Stimulated activated naive CD8-positive, alpha-beta T cell treated with anti-CD3 and anti-CD28 coated beads, Interleukin-15, amount 100 ng/mL, for 72 hours (primary cell): ENCODE measurements at places on chromosomes 7 and 10.

GRCh38 chr7:130435311-130435854 lies 5.4 kb downstream of the CEP41 start:
- DNase-seq: no peak

DNA sequence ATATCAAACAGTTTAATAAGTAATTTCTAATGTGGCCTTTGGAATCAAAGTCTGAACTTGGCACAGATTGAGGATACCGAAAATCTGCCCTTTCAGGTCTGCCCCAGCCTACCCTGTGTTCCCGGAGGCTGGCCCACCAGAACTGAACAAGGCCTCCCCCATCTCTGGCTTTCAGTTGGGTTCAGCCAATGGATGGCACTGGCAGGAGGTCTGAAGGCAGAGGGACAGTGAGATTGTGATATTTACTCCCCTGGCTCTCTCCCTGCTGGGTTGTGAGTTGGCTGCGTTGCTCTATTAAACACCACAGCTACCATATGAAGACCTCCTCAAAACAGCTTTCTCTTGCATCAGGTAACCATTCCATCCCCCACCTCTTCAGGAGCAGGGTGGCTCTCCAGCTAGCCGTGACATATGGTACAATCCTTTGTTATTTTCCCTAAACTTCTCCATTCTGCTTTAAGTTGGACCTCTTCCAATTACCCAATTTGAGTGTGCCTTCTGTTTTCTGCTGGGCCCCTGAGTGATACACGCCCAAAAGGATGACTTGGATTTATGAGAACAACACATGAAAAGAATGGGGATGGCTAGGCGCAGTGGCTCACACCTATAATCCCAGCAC lies 28.1 kb downstream of the DNMBP start:
- DNase-seq: no peak

DNA sequence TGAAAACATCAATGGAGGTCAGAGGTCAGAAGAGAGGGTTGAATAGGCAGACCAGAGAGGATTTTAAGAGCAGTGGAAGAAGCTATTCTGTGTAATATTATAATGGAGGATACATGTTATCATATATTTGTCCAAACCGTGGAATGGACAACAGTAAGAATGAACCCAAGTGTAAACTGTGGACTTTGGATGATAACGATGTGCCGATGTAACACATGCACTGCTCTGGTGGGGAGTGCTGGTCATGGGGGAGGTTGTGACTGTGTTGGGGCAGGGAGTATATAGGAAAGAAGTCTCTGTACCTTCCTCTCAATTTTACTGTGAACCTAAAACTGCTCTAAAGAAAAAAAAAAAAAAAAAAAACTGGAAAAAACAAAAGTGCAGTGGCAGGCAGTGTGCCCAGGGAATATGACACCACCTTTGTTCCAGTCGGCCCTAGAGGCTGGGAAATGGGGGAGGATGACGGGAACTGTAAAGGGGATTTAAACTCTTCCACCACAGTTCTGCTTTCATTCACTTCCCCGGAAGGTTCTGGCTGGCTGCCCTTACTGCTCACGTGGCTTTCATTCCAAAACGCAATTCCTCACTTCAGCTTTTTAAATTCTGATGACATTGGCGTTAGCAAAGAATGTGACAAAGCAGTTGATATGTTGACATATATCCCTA lies 113.7 kb upstream of the ANKRD1 start:
- no peak for DNase-seq

- no peak for DNase-seq
Observed at GRCh38 chr10:1525354-1526162, 211.8 kb downstream of the ADARB2 start.

DNA sequence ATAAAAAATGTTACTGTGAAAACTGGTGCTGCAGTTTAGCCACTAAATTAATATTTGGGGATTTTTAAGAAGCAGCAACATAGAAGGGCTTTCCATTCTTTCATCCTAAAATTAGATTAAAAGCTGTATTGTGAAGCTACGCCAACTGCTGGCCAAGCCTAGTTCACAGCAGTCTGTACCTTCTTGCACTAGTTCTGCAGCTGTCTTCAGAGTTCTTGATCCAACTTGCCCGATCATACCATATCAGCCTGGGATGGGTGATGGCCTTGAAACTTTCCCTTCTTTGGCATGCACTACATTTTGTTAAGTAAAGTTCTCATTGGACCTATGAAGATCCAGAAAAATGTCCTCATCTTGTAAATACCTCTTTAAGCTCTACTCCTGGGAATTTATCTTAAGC lies 20.3 kb upstream of the PANK1 start:
- no peak for DNase-seq

DNA sequence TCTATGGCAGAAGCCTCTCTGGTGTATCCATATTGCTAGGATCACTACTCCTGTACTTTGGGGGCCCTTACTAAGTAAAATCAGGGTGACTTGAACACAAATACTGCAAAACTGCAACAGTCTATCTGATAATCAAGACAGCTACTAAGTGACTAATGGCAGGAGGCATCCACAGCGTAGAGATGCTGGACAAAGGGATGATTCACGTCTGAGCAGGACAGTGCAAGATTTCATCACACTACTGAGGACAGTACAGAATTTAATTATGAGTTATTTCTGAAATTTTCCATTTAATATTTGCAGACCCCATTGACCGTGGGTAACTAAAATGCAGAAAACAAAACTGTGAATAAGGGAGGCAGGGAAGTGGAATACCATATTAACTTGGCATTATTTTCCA lies 10.4 kb downstream of the CUL2 start:
- DNase-seq: no peak

- DNase-seq: no peak
Observed at GRCh38 chr7:25578991-25579777, 350.9 kb upstream of the NPVF start.

DNA sequence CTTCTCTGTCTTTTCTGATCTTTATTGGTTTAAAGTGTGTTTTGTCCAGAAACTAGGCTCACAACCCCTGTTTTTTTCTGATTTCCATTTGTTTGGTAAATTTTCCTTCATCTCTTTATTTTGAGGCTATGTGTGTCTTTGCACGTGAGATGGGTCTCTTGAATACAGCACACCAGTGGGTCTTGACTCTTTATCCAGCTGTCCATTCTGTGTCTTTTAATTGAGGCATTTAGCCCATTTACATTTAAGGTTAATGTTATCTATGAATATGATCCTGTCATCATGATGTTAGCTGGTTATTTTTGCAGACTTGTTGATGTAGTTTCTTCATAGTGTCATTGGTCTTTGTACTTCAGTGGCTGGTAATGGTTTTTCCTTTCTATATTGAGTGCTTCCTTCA lies 10.1 kb downstream of the TEX36 start:
- DNase-seq: no peak

GRCh38 chr10:121058082-121058481 lies 206.9 kb downstream of the WDR11 start:
- DNase-seq: no peak

GRCh38 chr10:51405580-51406351 lies 293.6 kb downstream of the CSTF2T start:
- no peak for DNase-seq

- DNase-seq: no peak
Observed at GRCh38 chr10:120372917-120373316, 84.1 kb upstream of the PLPP4 start.

- peak; percentile 25 for DNase-seq
Observed at GRCh38 chr7:105760551-105761447, 115.6 kb downstream of the ATXN7L1 start.

GRCh38 chr10:78579576-78579975 lies 489.2 kb upstream of the ZMIZ1 start:
- no peak for DNase-seq

- no peak for DNase-seq
Observed at GRCh38 chr7:39527296-39527695, 38.9 kb upstream of the YAE1 start.

DNA sequence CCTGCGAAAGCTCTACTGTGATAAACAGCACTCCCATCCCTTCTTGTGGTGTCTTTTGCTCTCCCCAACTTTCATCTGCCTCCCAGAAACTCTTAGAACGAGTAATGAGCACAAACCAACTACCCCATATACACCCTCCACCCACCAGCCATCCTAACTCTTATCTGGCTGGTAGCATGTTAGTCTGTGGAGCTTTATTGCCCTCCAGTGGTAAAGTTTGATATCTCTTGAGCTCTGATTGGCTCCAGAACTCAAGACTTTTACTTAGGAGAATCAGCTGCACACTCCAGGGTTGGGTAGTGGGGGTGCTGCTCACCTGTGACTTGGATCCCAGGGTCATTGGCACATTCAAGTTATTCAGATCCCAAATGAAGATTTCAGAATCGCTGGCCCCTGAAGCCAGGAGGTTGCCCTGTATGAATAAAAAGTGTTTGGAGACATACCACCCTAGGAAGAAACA lies 10.9 kb downstream of the SEC31B start:
- DNase-seq: peak; percentile 52

GRCh38 chr10:24292304-24293293 lies 83.7 kb downstream of the KIAA1217 start:
- no peak for DNase-seq

- DNase-seq: peak; percentile 48
Observed at GRCh38 chr7:24866004-24866615, 108.8 kb upstream of the GSDME start.

- no peak for DNase-seq
Observed at GRCh38 chr7:107876916-107877315, 14.1 kb upstream of the DLD start.

DNA sequence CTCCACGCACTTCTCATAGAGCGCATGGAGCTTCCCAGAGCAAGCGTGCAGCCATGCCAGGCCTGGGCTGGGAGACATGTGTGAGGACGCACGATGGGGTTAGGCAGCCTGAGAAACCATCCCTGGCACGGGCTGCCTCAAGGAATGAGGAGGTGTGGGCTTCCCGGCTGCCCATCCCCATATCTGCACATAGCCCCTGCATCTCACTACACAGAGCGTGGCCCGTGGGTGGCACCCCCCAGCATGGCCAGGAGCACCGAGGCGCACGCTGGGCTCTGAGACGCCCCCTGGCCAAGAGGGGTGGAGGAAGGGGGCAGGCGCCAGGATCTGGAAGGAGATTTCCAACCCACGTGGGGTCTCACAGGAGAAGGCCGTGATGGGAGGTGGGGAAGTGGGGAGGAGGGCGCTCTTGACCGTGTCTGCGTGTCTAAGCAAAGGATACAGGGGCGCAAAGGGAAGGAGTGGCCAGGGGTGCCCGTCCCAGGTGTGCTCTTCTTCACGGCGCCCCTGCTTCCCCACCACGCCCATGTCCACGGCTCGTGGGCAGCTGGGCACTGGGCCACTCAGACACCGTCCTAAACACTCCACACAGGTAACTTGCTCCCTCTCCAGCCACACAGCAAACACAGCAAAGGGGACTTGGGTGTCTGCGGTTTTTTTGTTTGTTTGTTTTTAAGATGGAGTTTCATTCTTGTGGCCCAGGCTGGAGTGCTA lies 340.5 kb downstream of the PTPRN2 start:
- DNase-seq: no peak

- no peak for DNase-seq
Observed at GRCh38 chr7:123987445-123987844, 45.4 kb downstream of the TMEM229A start.

DNA sequence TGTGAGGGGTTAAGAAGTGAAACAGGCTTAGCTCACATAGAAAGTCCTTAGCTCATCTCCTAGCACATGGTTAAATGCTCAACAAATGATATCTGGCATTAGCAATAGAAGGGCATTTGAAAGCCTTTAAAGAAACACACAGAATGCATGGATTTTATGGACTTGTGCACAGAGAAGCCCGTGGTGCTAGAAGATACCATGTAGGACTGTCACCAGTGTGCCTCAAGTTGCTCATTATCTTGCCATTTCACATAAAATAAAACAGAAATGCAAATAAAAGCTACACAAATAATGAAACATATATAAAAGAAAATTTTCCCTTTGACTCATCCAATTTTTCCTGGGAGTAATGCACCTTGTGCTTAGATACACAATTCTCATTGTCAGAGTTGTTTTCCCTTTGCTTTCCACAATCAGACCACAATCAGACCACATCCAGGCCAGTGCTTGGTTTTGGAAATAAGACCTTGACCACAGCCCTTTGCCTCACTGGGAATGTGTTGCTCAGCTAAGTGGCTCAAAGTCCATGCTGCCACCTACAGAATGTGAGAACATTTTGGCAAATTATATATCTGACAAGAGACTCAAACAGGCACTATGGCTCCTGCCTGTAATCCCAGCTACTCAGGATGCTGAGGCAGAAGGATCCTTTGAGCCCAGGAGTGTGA lies 9.5 kb upstream of the WDR11 start:
- DNase-seq: no peak

GRCh38 chr7:11847336-11847735 lies 15.3 kb upstream of the THSD7A start:
- DNase-seq: no peak

DNA sequence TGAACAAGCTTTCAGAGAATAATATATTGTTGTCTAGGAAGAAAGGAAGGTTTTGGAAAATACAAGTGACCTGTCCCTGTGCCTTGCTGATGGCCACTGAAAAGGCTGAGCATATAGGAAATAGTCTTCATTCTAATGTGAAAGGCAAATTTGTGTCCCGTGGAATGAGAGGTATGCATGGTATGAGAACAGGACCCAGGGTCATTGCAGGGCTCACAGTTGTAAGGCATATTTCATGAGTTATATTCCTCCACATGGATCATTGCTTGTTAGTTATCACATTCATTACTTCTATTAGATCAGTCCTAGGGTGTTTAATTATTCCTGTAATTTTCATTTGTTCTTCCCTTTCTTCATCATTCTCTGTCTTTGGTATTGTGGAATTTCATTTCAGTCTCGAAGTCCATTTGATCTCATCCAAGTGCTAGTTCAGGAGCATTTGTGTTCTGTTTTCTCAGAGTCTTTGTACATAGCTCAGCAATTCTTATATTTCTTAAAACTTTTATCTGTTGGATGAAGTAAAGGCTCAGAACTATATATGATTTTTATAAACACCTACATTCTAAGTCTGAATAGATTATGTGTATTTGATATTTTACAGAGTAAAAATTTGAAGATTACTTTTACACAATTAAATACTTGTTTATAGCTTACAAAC lies 39.4 kb upstream of the ARHGAP21 start:
- DNase-seq: no peak

DNA sequence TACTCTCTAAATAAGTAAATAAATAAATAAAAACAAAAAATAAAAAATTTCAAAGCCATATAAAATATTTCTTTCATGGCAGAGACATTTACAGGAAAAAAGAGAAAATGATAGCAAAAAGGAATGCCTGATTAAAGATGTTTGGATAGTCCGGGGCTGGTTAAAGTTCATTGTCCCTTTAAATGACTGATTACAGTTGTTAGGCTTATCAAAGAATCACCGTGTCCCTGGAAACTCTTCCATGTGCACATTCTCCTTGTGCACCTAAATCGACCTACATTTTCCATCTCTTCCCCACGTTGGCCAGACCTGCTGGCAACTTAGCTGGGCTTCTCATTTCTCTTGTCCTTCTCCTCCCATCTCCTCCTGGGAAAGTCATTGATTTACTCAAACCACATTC lies 69.1 kb downstream of the ABCB5 start:
- no peak for DNase-seq
